Left lung (tissue), 14 donors: ENCODE measurements at places on chromosomes 2 and 18. TPM values are rescaled to one million over a fixed set of nuclear protein-coding genes. Genes with fewer than 3 reads are reported as not detected.

GRCh38 chr2:191565647-191566198 is 112.2 kb upstream of the NABP1 start:
- DNase-seq = no peak

DNA sequence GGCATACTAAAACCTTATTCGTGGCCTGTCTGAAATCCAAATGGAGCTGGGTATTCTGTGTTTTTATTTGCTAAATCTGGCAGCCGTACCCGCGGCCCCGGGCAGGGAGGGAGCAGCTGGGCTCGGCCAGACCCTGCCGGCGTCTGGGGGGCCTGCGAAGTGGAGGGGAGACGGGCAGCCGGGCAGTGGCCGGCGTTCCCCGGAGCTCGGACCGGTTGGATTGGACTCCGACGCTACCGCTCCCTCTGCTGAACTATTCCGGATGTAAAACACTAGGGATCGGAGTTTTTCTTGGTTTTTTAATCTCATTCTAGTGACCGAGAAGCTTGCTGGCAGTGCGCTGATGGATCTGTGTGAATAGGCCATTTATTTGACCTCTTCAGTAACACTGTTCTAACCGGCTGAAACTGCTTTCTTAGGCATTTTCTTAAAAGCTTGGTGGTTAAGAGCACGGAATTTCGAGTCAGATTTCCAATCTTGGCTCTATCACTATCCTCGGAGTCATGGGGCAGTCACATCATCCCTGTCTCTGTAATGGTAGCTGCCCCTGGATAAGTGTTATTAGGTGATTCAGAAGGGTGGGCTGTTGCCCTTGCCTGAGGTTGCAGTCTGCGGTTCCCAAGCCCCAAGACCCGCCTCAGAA is 694 bp downstream of the UNC50 start:
- no peak for DNase-seq

DNA sequence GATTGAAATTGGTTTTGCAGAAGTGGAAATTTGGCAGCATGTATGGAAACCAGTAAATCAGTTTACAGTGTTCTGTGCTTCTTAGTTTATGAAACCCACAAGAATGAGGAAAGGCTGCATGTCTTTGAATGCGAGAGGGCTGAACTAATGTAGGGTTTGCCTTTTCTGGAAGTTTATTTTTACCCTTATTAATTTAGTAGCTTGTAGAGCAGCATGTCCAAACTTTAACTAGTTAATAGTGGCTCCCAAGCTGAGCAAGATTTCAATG is 50.4 kb downstream of the LDLRAD4 start:
- peak; percentile 48 for DNase-seq

GRCh38 chr2:135839713-135840112 is 2.7 kb upstream of the LCT start:
- no peak for DNase-seq

DNA sequence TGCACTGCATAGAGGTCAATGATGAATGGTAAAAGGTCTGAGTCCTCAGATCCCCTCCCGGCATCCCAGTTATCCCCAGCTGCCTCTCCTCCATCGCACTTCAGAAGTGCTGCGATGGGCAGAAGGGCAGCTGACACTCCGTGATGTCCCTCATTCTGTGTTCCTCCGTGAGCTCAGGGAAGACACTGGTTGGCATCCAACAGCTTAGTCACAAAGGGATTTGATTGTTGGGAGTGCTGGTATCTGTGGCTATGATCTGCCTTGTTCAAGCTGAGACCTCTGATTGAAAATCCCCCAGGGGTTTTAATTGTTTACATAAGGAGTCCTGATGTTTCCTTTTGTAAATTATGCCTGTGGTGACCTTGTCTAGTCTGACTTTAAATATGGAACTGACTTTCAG is 19.0 kb upstream of the SAG start:
- no peak for DNase-seq

GRCh38 chr2:105600602-105600948 is 144.1 kb upstream of the NCK2 start:
- DNase-seq = no peak

DNA sequence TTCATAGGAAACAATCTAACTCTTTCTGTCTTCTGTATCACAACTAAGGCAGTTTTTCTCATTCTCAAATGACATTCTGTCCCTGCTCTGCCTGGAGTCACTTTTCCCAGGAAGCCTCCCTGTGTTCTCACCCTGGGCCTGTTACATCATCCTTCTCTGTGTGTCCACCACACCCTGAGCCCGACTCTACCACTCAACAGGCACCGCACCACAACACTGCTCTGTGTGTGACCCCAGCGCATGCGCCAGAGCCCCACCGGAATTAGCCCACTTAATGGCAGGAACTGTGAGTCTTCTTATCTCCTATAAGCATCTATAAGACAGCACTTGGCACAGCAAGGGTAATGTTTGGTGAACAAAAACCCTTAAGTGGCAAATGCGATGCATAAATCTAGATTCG is 32.3 kb downstream of the TGFBRAP1 start:
- DNase-seq = no peak

- no peak for DNase-seq
These were observed 101.9 kb upstream of the RAB12 start for GRCh38 chr18:8507361-8507760.

- DNase-seq = no peak
These were observed 4.7 kb downstream of the FMNL2 start for GRCh38 chr2:152339556-152340286.

GRCh38 chr2:177535958-177536504 is 143.5 kb downstream of the AGPS start:
- DNase-seq = no peak

DNA sequence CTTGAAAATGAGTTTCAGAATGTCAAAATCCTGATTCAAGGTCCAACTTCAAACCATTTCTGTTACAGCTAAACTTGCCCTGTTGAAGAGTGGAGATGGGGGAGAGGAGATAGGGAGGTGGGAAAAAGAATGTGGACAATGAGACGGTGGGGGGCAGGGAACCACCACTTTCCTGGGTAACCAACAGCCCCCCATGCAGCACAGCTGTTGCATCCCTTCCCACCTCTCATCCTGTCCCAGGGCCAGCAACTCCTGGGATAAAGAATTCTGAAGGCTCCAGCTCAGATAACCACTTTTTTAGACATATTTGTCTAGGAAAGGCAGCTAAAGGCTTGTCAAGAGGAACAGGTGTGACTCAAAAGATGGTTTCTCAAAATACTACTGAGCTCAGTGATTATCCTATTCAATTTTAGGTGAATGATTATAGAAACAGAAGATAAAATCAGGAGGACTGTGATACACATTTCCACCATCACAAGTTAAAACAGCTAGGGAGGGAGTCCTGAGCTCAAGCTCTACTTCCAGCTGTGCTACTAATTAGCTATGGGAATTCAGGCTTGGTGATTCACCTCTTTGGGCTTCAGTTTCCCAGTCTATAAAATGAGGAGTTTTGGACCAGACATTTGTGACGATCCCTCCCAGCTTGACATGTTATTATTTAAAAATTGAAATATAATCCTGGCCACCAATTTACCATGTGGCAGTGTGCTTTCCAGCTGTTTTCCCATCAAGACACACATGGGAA is 36.3 kb downstream of the HDHD2 start:
- DNase-seq = no peak

GRCh38 chr2:200703127-200703925 is 108.4 kb upstream of the BZW1 start:
- DNase-seq = no peak

GRCh38 chr2:233082222-233082930 is 22.2 kb downstream of the INPP5D start:
- no peak for DNase-seq

GRCh38 chr18:26524504-26525351 is 23.6 kb downstream of the KCTD1 start:
- DNase-seq = no peak

DNA sequence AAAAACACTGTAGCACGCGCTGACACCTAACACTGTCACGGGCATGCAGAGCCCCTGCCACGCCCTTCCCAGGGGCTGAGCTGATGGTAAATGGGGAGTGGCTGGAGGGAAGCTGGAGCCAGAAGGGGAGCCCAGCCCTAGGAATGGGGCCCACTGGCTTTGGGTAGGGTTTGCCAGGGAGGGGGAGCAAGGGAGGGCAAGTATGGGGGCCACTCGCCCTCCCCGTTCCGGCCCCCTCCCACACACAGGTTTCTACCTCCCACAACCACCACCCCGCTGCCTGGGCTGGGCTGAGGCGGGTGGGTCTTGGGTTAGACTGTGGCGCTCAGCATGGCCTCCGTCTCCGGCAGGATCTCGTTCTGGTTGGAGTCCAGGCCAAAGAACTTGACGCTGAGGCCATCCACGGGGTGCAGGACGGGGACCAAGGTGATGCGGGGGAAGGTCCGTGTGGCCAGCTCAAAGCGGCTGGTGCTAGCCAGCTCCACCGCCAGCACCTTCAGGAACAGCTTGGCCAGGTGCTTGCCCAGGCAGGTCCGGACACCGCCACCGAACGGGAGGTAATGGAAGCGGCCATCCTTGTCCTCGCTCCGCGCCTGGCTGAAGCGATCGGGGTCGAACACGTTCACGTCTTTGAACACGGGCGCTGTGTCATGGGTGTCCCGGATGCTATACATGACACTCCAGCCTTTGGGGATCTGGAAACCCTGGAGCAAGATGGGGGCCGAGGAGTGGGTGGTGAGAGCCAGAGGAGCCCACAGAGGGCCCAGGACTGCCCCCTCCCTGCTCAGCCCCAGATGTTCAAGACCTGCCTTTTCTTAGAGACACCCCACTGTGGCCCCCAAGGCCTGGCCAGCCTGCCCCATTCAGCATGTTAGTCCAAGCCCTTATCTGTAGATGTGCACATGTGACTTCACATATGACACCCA is 15.5 kb downstream of the CYP26B1 start:
- DNase-seq = no peak

- no peak for DNase-seq
These were observed 23.3 kb downstream of the CTAGE1 start for GRCh38 chr18:22394428-22394827.

DNA sequence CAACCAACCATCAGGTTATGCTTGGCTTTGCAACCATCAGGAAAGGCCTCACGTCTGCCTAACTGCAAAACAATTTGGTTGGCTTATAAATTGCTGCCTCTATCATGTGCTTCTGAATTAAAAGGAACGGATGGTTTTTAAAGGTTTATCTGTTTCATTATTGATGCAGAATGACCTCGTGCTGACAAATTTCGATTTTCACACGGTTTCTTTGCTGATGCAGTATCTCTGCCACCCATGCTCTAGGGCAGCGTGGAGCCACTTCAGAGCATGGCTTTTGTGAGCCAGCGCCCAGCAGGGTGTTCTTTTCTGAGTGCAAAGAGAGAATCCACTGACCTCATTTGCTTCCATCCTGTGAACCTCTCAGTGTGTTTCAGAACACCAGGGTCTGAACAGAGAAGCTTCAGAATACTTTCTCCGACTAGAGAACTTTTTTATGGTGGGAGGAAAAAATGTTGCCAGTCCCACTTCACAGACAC is 143.1 kb upstream of the L3MBTL4 start:
- DNase-seq = no peak

- no peak for DNase-seq
These were observed 1.9 kb downstream of the PRKRA start for GRCh38 chr2:178448968-178449661.

DNA sequence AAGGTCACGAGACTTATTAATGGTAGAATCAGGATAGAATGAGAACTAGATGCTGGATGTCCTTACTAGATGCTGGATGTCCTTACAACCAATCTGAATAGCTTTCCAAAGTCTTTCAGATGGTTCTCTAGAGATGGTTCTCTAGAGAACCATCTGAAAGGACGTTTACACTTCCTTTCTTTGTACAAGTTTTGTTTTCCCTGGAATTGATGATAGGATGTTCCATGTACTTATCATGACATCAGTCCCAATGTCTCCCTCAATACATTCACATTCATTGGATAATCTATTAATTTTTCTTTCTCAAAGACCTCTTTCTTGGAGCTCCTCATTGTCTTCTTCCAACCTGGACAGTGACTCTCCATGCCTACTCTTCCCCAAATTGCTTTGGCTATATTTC is 28.2 kb upstream of the RUFY4 start:
- no peak for DNase-seq

GRCh38 chr2:240630771-240631547 is 5.7 kb downstream of the GPR35 start:
- peak; percentile 21 for DNase-seq

Gene THUMPD2
- 26.5 TPM for polyA plus RNA-seq

Gene TNFRSF11A
- 4.5 TPM for polyA plus RNA-seq

Gene DSG4
- not detected for polyA plus RNA-seq

Gene SMAD4
- polyA plus RNA-seq = 142 TPM

Gene ABCG5
- 0.27 TPM for polyA plus RNA-seq

Gene CMPK2
- 3.6 TPM for polyA plus RNA-seq

Gene PTPRM
- 90.3 TPM for polyA plus RNA-seq

Gene TACR1
- polyA plus RNA-seq = 2.9 TPM
